ENCODE measurements at places on chromosomes 1 and 21. TPM values are rescaled to one million over a fixed set of nuclear protein-coding genes. Genes with fewer than 3 reads are reported as not detected.

DNA sequence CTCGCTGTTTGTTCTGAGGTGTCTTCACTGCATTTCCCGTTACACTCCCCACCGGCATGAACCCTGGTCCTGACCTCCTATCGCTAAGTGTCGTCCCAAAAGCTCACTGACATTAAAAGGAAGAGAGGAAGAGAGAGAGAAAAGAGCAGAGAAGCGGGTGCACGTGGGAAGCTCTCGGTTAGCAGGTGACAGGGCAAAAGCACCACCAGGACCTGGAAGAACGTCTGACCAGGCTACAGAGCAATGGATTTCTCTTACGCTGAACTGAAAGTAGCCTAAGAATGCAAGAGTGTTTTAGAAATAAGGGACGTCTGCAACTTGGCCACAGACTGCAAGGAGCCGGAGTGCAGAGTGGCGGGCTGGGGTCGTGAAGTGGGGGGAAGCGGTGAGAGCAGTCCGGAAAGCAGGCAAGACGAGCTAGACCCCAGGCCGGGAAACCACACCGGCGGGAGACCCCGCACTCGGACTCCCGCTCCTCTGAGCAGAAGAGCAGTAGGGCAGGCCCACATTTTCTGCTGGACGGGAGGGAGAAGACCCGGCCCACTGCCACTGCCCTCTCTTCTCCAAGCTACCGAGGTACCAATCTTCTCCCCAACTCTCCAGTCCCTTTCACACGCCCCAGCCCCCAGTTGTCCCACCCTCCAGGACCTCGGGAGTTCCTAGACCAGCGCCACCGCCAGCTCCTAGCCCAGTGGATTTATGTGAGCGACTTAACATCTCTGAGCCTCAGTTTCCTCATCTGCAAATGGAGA lies 8.3 kb upstream of the MPZL1 start:
- no peaks in the 10 kb centered on the region for H3K36me3 ChIP-seq
- peaks cover 16% of the 10 kb centered on the region for H3K4me1 ChIP-seq
- peak overlapping the region; percentile 79 for H3K27ac ChIP-seq
- H3K27me3 ChIP-seq: no peaks in the 10 kb centered on the region
- peak overlapping the region; percentile 85 for H3K4me3 ChIP-seq
- no peak for DNase-seq

GRCh38 chr1:59945790-59946189 lies 19.2 kb upstream of the CYP2J2 start:
- H3K4me1 ChIP-seq: no peaks in the 10 kb centered on the region
- peaks cover 17% of the 10 kb centered on the region for H3K27me3 ChIP-seq
- no peak for DNase-seq
- H3K36me3 ChIP-seq: no peaks in the 10 kb centered on the region

- no peak overlapping the region for H3K27ac ChIP-seq
- no peaks in the 10 kb centered on the region for H3K36me3 ChIP-seq
- H3K4me3 ChIP-seq: no peak overlapping the region
- no peak for DNase-seq
- no peaks in the 10 kb centered on the region for H3K4me1 ChIP-seq
Observed at GRCh38 chr21:20519076-20519475, 479.1 kb upstream of the NCAM2 start.

- H3K4me3 ChIP-seq: no peak overlapping the region
- H3K27me3 ChIP-seq: no peaks in the 10 kb centered on the region
- peaks cover 22% of the 10 kb centered on the region for H3K4me1 ChIP-seq
- peak; percentile 56 for DNase-seq
- no peak overlapping the region for H3K27ac ChIP-seq
Observed at GRCh38 chr1:7405844-7406500, 365.1 kb upstream of the VAMP3 start.

DNA sequence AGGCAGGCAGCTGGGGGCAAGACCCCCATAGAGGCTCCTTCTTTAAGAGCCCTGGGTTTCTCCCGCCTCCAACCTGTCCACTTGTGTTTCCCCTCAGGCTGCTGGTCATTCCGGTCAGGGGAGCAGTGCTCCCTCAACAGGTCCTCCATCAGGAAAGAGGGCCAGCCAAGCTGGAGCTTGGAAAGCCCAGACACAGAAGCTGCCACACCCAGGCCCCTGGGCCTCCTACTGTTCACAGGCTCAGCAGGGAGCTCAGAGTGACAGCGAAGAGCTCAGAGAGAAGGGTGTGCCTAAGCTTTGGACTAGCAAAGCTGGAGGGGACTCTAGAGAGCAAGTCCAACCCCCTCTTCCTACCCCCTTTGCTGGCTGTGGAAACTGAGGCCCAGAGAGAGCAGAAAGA lies 10.3 kb upstream of the CDCP2 start:
- no peak overlapping the region for H3K4me3 ChIP-seq
- DNase-seq: peak; percentile 44
- peaks cover 10% of the 10 kb centered on the region for H3K4me1 ChIP-seq
- H3K36me3 ChIP-seq: no peaks in the 10 kb centered on the region
- no peaks in the 10 kb centered on the region for H3K27me3 ChIP-seq

DNA sequence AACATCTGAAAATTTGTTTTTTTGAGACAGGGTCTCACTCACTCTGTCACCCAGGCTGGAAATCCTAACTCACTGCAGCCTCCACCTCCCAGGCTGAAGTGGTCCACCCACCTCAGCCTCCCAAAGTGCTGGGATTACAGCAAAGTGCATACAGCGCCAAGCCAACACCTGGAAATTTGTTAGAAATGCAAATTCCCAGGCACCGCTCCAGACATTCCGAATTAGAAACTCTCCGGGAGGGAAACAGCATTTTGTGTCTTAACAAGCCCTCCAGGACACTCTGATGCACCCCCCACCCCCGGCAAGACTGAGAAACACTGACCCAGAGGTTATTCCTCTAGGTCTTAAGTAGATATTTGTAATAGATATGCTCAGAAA lies 49.1 kb downstream of the ARID4B start:
- no peaks in the 10 kb centered on the region for H3K27me3 ChIP-seq
- no peak for DNase-seq
- no peak overlapping the region for H3K4me3 ChIP-seq
- H3K4me1 ChIP-seq: peaks cover 18% of the 10 kb centered on the region
- no peak overlapping the region for H3K27ac ChIP-seq

DNA sequence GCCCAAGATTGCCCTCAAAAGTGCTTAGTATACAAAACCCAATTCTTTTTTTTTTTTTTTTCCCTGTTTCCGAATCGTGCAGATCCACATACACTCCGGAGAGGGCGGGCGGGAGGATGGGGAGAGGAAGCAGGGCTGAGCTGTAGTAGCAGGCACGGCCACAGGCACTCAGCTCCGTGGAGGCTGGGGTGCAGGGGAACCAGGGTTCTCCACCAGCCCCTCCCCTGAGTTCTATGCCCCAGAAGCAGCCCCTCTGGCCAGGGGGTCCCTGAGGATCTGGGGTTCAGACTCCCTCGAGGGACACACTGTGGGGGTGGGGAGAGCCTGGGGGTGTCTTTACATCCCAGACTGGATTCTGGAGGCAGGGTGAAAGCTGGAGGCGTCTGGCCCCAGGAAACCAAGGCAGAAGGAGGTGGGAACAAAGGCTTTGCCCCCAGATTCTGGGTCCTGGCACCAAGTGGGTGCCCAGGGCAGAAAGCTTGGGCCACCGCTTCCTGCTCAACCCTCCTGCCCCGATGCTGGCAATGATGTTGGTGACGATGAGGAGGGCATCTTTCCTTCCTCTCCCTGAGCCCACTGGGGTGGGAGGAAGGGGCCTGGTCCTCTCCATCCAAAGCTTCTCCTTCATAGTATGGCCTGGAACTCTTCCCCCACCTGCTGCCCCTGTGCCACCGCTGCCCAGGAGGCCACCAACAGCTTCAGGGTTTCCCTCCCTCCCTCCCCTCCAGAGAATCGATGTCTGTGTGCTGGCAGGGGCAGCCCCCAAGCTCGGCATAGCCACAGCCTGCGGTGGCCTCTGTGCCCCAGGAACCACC lies 106.4 kb upstream of the TARDBP start:
- H3K27ac ChIP-seq: no peak overlapping the region
- no peak overlapping the region for H3K4me3 ChIP-seq
- no peaks in the 10 kb centered on the region for H3K36me3 ChIP-seq
- H3K4me1 ChIP-seq: no peaks in the 10 kb centered on the region
- H3K27me3 ChIP-seq: peaks cover 15% of the 10 kb centered on the region

DNA sequence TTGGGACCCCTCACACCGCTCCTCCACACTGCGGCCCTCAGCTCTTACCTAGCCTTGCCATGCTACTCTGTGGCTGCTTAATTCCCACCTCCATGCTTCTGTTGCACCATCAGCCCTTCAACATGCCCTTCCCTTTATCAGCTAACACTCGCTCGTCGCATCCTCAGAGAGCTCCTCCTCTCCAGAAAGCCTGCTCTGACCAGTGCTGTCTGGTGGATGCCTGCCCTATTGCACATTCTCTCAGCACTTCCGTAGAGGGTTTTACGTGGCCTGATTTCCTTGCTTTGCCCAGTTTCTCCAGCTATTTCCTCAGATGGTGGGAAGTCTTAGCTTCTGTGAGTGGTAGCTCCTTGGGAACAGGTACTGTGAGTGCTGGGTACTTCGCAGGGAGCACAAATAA lies 10.3 kb upstream of the LAD1 start:
- DNase-seq: no peak
- H3K36me3 ChIP-seq: peaks cover 8% of the 10 kb centered on the region
- H3K27me3 ChIP-seq: peaks cover 7% of the 10 kb centered on the region
- no peaks in the 10 kb centered on the region for H3K4me1 ChIP-seq
- H3K27ac ChIP-seq: no peak overlapping the region
- no peak overlapping the region for H3K4me3 ChIP-seq

DNA sequence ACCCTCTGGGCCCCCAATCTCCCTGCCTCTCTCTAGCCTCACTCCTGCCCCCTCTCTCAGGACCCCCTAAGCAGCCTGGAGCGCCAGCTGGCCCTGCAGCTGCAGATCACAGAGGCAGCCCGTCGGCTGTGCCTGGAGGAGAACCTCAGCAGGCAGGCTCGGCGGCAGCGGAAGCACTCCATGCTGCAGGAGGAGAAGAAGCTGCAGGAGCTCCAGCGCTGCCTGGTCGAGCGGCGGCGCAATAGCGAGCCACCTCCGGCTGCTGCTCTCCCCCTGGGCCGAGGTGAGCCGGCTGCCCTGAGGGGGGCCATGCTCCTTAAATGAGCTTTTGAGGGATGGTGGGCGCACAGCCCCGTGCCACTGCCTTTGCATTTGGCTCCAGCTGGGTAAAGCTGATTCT lies 6.2 kb downstream of the INAVA start:
- no peak overlapping the region for H3K27ac ChIP-seq
- DNase-seq: no peak
- H3K27me3 ChIP-seq: no peaks in the 10 kb centered on the region
- peaks cover 7% of the 10 kb centered on the region for H3K36me3 ChIP-seq

GRCh38 chr1:178530037-178530402 lies 17.1 kb downstream of the TEX35 start:
- H3K4me1 ChIP-seq: peaks cover 22% of the 10 kb centered on the region
- no peak for DNase-seq
- no peak overlapping the region for H3K27ac ChIP-seq
- H3K4me3 ChIP-seq: no peak overlapping the region

DNA sequence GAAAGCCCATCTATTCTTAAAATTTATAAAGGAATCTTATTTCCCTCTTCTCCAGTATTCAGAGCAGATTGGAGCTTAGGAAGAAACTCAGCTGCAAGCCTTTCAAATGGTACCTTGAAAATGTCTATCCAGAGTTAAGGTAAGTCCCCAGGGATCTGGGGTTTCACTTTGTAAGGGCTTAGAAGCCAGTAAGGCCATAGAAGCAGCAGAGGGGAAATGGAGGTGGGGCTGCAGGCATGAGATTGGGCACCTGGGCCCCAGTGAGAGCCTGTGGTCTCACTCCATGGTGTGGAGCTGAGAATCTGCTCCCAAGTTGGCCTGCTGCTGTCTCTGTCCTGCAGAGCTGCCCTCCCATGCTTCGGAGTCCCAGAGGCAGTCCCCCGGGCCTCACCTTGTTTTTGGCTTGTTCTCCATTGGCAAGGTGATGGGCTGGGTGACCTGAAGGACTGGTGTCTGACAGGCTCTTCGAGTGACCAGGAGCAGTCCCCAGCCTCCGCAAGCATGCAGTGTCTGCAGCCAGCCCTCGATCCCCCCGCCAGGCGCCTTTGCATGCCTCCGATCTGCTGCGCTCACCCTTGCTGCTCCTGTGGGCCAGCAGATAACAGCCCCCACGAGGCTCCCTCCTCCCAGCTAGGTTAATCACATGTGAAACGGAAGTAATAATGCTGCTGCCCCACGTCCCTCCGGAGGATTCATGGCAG lies 163.1 kb downstream of the PGBD5 start:
- no peak overlapping the region for H3K27ac ChIP-seq
- no peaks in the 10 kb centered on the region for H3K4me1 ChIP-seq
- H3K36me3 ChIP-seq: peaks cover 28% of the 10 kb centered on the region
- no peak overlapping the region for H3K4me3 ChIP-seq
- DNase-seq: no peak

GRCh38 chr1:112458756-112459155 lies 50.0 kb upstream of the WNT2B start:
- H3K27me3 ChIP-seq: no peaks in the 10 kb centered on the region
- H3K36me3 ChIP-seq: peaks cover 26% of the 10 kb centered on the region
- DNase-seq: no peak
- no peak overlapping the region for H3K27ac ChIP-seq

- H3K36me3 ChIP-seq: peaks cover 3% of the 10 kb centered on the region
- peaks cover 2% of the 10 kb centered on the region for H3K27me3 ChIP-seq
- H3K4me1 ChIP-seq: no peaks in the 10 kb centered on the region
- H3K4me3 ChIP-seq: no peak overlapping the region
- DNase-seq: no peak
Observed at GRCh38 chr1:188220051-188220450, 1391.3 kb downstream of the PLA2G4A start.

DNA sequence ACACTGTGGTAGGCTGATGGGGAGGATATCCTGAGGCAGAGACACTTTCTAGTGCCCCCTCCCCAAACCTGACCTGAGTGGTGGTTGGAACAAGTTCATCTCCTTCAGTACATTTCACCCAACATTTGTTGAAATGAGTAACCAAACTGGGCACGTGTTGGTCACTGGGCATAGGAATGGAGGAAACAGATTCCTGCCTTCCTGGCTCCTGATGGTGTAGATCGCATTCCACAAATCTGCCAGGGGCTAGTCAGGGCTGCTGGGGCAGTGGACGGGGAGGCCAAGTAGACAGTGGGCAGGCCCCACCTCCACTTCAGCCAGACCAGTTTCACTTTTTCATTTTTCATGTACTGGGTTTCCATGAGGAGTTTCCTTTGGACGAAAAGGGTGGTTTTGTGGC lies 16.5 kb upstream of the ALX3 start:
- no peak overlapping the region for H3K4me3 ChIP-seq
- H3K27ac ChIP-seq: no peak overlapping the region
- H3K36me3 ChIP-seq: no peaks in the 10 kb centered on the region
- no peak for DNase-seq
- peaks cover 13% of the 10 kb centered on the region for H3K4me1 ChIP-seq
- H3K27me3 ChIP-seq: peaks cover 47% of the 10 kb centered on the region

GRCh38 chr1:220748089-220748934 lies at the start of gene MTARC2:
TSS of gene MTARC2 (plus strand) at chr1:220748322. CDS start at chr1:220748532, 210 bp downstream.
- peak within 1 kb of the TSS; percentile 91 for H3K27ac ChIP-seq
- H3K4me3 ChIP-seq: peak within 1 kb of the TSS; percentile 92
- no peaks in the 10 kb centered on the region for H3K27me3 ChIP-seq
- no peak for DNase-seq

SPRR2A gene
- not detected for total RNA-seq

FAM177B gene
- not detected for total RNA-seq

GJA9 gene
- total RNA-seq: not detected

GPR3 gene
- total RNA-seq: 0.56 TPM

PRKAA2 gene
- total RNA-seq: 3.4 TPM

SPRR2E gene
- total RNA-seq: not detected
